ENCODE measurements at places on chromosomes 3 and 15.

- no peak for DNase-seq
Observed at GRCh38 chr3:4385201-4385600, 81.9 kb downstream of the SUMF1 start.

DNA sequence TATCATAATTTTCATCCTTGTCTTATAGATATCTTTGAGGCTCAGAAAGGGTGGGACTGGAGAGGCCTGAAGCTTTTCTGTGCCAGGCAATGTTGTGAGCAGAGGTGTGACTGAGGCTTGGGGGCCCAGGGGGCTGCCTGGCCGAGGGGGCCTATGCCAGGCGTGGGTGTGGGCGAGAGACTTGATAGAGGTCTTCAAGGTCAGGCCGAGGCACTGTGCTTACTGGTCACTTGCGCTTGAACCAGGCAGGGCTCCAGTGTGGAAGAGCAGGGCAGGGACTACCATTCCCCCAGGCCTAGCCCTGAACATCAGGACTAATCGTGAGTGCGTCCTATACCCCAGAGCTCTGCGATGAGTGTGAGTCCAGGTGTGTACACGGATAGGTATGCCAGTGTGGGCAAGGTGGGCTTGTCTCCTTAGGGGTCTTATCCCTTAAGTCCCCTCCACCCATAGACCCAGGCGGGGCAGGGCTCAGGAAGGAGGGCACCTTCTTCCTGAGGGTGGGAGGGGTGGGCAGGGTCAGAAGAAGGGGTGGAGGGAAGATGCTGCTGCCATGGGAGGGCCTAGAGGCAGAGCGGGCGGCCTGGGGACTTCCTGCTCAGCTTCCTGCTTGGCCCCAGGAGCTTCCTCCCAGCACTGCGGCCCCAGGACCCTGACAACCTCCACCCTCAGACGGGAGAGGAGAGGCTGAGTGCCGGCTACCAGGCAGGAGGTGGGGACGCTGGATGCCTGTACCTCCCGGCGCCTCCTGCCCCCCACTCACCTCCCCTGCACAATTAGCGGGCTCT is 84.7 kb downstream of the LINGO1 start:
- no peak for DNase-seq

GRCh38 chr3:37093481-37093880 is 80.9 kb downstream of the LRRFIP2 start:
- DNase-seq = no peak

GRCh38 chr3:73041537-73041936 is 19.9 kb upstream of the EBLN2 start:
- no peak for DNase-seq

- DNase-seq = no peak
Observed at GRCh38 chr15:74228723-74229081, 7.4 kb upstream of the CCDC33 start.

- no peak for DNase-seq
Observed at GRCh38 chr3:194659778-194660177, 12.2 kb downstream of the LSG1 start.

GRCh38 chr3:21620511-21621155 is 130.4 kb downstream of the ZNF385D start:
- DNase-seq = no peak

- no peak for DNase-seq
Observed at GRCh38 chr15:81795899-81796298, 249.9 kb downstream of the MEX3B start.

DNA sequence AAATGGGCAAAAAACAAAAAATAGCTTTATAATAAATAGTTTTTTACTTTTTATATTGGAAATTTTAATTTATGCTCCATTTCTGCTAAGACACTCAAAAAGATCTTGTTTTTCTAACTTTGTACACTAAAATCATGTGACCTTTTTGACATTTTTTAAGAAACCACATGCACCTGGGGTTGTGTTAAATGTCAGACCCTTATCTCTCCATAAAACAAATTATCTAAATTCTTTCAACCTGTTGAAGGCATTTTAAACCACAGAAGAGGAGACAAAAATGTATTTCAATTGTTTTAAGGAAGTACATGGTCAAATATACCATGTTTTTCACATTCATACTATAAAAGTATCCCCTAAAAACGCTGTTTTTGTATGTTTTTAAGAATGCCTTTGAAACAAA is 29.2 kb downstream of the IFT80 start:
- no peak for DNase-seq
